ENCODE measurements at places on chromosomes 6 and 20. TPM values are rescaled to one million over a fixed set of nuclear protein-coding genes. Genes with fewer than 3 reads are reported as not detected.

SLC17A2 gene
- not detected for total RNA-seq

BPIFB1 gene
- not detected for total RNA-seq

RRP36 gene
- 80.0 TPM for total RNA-seq

E2F1 gene
- 3.4 TPM for total RNA-seq

TPBG gene
- total RNA-seq = 34.9 TPM

LST1 gene
- total RNA-seq = not detected

NTSR1 gene
- total RNA-seq = not detected

VGLL2 gene
- total RNA-seq = not detected

LY6G6D gene
- total RNA-seq = not detected

RUNX2 gene
- total RNA-seq = 0.91 TPM

LRFN2 gene
- not detected for total RNA-seq

POPDC3 gene
- 71.8 TPM for total RNA-seq

All from articular chondrocyte of knee joint (primary cell).